Activated T-helper 17 cell treated with anti-CD3 and anti-CD28 coated beads, Interleukin-2, amount 50 U/mL, for 72 hours (primary cell): ENCODE measurements at places on chromosomes 3 and 15.

GRCh38 chr15:73387507-73388255 lies 18.9 kb upstream of the HCN4 start:
- no peak for ATAC-seq

- ATAC-seq = no peak
Measured at GRCh38 chr3:174891524-174892203, 32.5 kb downstream of the NAALADL2 start.

GRCh38 chr15:72197460-72198355 lies at the start of gene GRAMD2A:
Gene GRAMD2A, minus strand, starts transcription at chr15:72197787.
- peak; percentile 61 for ATAC-seq

GRCh38 chr3:105613120-105613519 lies 246.4 kb downstream of the ALCAM start:
- ATAC-seq = no peak

DNA sequence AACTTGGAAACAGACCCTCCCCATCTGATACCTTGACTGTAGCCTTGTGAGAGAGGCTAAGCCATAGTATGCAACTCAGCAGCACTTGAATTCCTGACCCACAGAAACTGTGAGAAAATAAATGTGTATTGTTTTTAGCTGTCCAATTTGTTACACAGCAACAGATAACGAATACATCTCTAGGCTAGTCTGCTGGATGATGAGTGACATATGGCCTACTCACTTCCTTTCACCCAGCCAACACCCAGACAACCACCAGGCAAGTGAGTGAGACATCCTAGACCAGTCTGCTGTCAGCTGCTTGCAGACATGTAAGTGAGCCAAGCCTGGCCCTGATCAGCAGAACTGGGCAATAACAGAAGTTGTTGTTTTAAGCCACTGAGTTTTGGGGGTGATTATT lies 19.2 kb upstream of the SMAD6 start:
- ATAC-seq = peak; percentile 31

DNA sequence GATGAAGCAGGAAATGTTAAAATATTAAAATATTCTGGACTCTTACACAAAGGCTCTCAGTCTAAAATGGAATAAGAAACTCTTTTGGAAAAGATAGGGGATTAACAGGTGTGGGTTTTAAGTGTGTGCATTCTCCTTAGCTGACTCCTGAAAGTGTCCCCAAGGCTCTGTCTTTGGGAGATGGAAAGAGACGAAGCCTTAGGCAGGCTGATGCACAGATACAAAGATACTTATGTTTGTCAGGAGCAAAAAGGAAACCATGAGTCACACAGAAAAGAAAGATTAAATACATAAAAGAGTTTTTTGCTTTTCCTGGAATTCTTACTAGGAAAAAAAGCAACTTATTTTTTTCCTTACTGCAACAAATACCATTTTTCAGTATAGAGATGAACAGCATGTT lies 23.8 kb upstream of the ABI3BP start:
- no peak for ATAC-seq

DNA sequence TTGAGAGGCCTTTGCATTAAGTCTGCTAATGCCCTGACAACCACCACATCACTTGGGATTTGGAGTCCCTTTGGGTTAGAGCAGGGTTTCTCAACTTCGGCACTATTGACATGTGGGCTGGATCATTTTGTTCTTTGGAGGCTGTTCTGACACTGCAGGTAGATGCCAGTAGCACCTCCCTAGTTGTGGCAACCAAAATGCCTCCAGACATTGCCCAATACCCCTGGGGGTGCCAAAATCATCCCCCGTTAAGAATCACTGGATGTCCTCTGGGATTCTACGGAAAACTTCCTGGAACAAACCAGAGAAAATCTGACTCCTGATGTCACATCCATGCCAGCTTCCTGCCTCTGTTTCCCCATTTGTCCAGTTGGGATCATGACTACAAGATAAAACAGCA lies 37.2 kb upstream of the BLM start:
- ATAC-seq = no peak
